ENCODE measurements at places on chromosomes 6 and 20.

GRCh38 chr6:43231053-43231452 lies 1.8 kb upstream of the DNPH1 start:
- no peak for DNase-seq

DNA sequence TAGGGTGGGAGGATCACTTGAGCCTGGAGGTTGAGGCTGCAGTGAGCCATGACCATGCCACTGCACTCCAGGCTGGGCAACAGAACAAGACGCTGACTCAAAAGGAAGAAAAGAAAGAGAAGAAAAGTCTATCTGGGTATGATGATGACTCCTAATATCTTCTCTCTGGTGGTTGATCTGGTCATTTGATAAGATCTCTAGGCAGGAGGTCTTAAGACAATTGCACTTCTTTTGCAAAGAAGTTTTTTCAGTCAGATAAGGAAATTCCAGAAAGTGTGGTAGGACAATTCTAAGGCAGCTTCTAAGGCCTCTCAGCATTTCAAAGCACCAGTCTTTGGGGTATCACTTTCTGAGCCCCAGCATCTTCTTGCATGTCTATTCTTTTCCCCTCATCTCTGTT lies 7.7 kb upstream of the AIF1 start:
- no peak for DNase-seq

DNA sequence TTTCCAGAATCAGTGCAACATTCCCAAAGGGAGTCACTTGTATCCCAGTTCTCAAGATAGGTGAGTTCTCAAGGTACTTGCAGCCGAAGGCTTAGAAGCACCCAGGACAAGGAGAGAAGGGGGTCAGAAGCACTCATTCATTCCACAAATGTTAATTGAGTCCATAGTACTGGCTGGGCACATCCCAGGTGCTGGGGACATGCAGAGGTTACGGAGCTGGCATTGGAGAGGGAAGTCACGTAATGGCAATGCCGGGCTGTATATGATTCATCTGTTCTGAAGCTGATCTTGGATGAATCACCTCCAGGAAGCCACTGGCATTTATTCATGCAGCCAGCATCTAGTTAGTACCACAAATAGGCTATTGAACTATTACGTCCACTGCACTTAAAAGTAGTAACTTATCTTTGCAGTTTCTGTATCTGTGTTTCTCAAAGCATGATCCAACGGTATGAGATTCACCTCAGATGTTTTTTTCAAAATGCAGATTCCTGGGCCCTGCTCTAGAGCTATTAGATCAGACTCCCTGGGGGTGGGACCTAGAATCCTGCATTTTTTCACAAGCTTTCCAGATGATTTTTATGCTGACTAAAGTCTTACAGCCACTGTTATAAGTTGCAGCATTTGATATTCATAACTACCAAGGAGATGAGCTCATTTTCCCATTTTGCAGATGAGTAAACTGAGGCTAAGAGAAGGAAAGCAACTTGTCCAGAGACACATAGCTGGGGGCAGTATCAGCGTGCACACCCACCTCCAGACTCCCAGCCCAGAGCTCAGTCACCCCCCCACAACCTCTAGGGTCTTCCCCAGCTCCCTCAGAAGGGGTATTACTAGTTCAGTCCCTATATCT lies 44.1 kb upstream of the ID1 start:
- DNase-seq: no peak

DNA sequence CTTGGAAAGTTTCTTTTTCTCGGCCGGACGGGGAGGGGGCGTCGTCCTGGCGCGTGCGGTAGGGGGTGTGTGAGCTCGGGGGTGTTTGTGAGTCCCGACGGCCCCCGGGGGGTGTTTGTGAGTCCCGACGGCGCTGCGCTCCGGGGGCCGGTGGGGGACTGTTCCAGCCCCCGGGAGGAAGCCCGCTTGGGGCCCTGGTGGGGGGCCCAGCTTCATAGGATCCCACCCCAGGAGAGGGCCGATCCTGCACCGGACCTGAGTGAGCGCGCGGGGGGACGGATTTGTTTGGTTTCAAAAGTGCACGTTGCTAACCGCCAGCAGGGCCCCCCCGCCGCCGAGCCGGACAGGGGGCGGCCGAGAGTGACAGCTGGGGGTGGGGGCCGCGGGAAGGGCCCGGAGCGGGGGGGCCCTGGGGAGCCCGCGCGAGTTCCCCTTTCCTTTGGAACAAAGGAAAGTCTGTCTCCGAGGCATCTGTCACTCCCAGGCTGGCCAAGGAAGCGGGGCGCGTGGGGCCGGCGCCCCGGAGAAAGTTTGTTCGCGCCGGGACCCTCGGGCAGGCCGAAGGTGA lies 485 bp downstream of the TGIF2 start:
- DNase-seq: peak; percentile 50

- DNase-seq: no peak
Observed at GRCh38 chr6:26594730-26595632, 1.8 kb upstream of the ABT1 start.

- DNase-seq: no peak
Observed at GRCh38 chr20:5353624-5354496, 37.1 kb upstream of the PROKR2 start.

DNA sequence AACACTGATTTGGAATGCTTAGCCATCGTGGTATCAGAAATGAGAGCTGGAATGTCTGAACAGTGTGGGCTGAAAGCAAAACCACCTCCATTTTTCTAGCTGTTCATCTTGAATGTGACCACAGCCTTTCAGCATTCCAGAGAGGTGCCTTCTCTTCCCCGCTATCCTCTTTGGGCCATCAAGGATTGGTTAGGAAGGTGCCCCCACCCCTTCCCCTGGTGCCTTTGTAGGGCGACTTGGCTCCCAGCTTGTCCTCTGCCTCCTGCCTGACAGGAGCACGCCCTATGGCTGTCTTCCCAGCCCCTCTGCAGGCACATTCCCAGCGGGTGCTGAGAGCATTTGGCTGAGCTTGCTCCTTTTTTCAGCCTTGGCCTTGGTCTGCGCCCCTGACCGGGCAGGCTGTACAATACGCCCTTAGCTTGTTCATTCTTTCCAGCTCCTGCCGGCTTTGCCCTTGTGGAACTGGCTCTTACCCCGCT lies 97.5 kb downstream of the ARMC2 start:
- DNase-seq: no peak

- DNase-seq: no peak
Observed at GRCh38 chr20:62635232-62635631, 7.1 kb upstream of the SLCO4A1 start.

- DNase-seq: no peak
Observed at GRCh38 chr6:71649915-71650314, 236.4 kb upstream of the RIMS1 start.

DNA sequence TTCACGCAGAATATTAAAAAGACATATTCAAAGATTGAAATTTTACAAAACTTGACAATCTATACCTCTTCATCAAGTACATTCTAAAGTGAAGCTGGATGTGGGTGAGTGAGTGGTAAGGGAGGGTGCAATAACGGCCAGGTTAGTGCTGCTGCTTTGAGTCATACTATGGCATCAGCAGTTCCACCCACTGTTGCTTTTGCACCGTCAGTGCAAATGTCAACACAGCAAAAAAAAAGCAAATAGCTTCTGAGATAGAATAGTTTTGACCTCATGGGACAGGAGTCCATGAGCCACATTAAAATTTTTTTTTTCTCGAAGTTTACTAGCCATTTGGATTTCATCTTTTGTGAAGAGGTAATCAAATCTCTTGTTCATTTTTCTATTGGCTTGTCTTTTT lies 31.8 kb downstream of the PSMF1 start:
- DNase-seq: no peak

DNA sequence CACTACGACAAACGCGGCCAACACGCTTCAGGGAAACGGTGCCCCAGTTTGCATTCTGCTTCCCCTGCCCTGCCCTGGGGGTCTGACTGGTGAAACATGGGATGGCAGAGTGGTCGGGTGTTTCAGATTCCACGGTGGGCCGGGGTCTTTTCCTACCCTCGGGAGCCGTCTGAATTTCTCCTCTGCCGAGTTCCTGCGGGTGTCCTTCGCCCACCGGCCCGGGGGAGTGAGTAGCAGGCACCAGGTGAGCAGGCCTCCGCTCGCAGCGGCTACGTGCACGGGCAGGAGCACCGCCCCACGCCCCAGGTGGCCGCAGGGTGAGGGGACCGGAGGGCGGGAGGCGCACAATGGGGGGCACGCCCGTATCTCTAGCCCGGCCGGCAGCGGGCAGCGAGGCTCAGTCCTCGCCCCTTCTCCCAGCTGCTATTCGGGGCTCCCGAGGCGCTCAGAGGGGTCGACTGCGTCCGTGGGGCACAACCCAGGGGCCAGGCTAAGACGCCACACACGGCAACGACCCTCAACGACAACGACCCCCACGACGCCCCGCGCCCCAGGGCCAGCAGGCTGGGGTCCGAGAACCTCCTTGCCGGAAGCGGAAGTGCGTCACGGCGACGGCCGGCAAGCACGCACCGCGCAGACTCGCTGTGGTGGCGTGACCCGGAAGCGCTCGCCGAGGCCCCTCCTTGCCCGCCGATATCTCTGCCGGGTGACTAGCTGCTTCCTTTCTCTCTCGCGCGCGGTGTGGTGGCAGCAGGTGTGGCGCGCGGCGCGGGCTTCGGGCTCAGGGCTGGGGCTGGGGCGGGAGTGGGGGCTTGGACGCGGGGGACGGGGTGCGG lies at the start of gene RPS21:
TSS of gene RPS21 (plus strand) at position 721 of the 836 bp plus-strand sequence. CDS start 236 bp downstream, outside the sequence.
- peak; percentile 94 for DNase-seq

GRCh38 chr6:135630789-135631376 lies 133.3 kb upstream of the AHI1 start:
- DNase-seq: no peak

- DNase-seq: peak; percentile 36
Observed at GRCh38 chr20:48788486-48789072, 39.2 kb downstream of the PREX1 start.

DNA sequence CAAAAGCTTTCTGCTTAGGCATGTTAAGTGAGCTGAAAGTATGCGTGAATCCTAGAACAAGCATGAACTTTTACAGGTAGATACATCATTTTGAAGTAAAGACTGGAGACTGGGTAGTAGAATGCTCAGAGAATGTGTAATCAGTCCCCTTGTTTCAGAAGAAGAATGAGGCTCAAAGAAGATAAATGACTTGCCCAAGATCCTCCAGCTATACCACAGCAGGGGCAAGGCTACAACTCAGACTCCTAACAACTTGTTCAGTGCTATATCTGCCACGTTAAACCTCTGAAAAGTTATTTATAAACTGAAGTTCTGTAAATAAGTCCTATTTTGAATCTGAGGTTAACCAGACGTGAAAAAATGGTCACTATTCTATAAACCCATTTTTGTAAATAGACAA lies 2.9 kb downstream of the RIPOR2 start:
- no peak for DNase-seq

- DNase-seq: no peak
Observed at GRCh38 chr6:144007478-144008119, 460 bp downstream of the PLAGL1 start.

- DNase-seq: no peak
Observed at GRCh38 chr6:33822575-33823395, 19.0 kb upstream of the MLN start.

- DNase-seq: no peak
Observed at GRCh38 chr20:31517373-31517772, 3.1 kb downstream of the HM13 start.

GRCh38 chr6:84521511-84521910 lies 242.9 kb downstream of the TBX18 start:
- no peak for DNase-seq

DNA sequence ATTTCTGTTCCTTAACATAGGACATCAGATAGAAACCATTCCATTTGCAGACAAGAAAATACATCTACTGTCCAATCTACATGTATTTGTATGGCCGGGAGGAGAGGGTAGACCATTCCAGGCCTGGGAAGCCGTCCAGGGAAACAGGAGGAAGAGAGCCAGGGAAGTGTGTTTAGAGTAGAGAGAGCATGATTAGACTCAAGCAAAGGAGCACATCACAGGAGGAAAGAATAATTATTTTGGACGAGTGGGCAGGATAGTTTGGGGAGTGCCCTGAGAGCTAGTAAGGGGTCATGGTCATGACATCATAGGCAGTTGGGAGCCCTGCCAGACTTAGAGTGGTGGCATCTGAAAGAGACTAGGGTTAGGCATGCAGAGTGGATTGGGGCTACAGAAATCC lies 250.0 kb downstream of the HIVEP2 start:
- no peak for DNase-seq

- no peak for DNase-seq
Observed at GRCh38 chr6:65098349-65098748, 608.7 kb downstream of the EYS start.

DNA sequence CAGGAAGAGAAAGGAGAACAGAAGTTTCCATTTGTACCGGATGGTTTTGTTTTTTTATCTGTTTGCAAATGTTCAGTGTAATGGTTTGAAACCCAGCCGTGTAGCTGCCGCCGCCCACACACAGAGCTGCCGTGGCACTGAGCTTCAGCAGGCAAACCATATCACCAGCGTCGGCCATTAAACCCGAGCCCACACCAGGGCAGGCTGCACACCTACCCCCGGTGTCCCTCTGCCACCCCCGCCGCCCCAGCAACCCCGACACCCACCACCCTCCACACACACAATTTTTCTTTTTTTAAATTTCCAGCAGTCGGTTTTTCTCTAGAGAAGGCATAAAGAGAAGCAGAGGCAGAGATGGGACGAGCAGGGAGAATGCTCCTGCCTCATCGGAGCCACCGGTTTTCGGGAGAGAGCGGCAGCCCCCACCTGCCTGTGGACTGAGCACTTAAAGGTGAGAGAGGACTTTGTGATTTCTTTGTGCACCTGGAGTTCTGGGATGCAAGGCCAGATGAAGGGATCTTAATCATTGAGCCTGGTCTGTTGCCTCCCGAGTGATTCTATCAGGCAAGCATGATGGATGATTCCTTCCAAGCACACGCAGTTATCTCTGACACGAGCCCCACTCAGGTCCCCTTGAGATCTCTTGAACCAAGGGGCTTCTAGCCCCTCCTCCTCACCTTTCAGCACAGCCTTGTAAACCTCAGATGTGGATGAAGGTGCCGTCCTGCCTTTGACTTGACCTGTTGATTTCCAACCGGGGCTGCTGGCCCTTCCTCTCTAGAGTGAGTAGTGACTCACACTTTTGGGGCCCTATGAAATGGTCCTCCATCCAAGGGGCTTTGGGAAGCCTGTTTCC lies 17.5 kb upstream of the ZNF831 start:
- DNase-seq: peak; percentile 68

DNA sequence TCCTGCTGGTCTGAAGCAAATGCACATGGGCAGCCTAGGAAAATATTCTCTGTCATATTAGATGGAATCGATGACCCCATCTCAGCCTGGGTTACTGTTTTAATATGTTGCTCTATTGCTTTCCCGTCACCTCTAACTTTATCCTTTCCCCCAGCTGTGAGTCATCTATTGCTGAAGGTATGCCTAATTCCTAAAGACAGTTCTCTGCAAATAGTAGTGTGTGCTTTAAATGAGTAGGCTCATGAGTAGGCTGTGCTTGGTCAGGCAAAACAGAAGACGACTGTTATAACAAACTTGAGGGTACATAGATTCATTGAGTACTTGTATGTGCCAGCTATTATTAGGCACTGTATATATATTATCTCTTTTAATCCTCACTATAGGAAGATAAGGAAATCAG lies 47.2 kb downstream of the CTNNBL1 start:
- no peak for DNase-seq
